ENCODE measurements at places on chromosomes 2 and 18. TPM values are rescaled to one million over a fixed set of nuclear protein-coding genes. Genes with fewer than 3 reads are reported as not detected.
A peak's percentile ranks its signal among the peaks of the same experiment; 100 is the strongest.

Gene CARF
- 3.6 TPM for total RNA-seq

- DNase-seq = no peak
Observed at GRCh38 chr2:128486640-128487375, 168.1 kb upstream of the HS6ST1 start.

DNA sequence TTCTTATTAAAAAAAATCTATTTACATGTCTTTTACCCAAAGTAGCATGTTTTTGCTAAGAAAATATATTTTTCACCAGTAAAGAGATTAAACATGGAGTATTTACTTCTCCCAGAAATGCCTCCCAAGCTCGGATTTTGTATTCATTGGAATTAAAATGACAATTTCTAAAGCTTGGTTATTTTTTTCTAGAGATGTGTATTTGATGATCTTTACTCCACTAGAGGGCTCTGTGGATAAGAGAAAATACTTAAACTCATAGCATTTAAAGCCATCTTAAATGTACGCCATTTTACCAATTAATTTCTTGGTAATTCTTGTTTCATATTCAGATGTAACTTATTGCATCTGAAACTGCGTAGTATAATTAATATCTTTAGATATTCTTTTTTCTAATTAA lies 461.4 kb downstream of the GALR1 start:
- no peak for DNase-seq

GRCh38 chr2:216149741-216150140 lies 40.6 kb downstream of the XRCC5 start:
- no peak for DNase-seq

- no peak for DNase-seq
Observed at GRCh38 chr2:222318712-222319585, 20.2 kb upstream of the PAX3 start.

GRCh38 chr2:140580532-140581151 lies 1550.2 kb downstream of the LRP1B start:
- no peak for DNase-seq

- no peak for DNase-seq
Observed at GRCh38 chr18:47658498-47658897, 272.0 kb downstream of the SMAD2 start.

GRCh38 chr2:195413422-195413821 lies 243.6 kb upstream of the SLC39A10 start:
- DNase-seq = no peak

GRCh38 chr2:99875627-99876201 lies 266.7 kb downstream of the AFF3 start:
- DNase-seq = no peak

DNA sequence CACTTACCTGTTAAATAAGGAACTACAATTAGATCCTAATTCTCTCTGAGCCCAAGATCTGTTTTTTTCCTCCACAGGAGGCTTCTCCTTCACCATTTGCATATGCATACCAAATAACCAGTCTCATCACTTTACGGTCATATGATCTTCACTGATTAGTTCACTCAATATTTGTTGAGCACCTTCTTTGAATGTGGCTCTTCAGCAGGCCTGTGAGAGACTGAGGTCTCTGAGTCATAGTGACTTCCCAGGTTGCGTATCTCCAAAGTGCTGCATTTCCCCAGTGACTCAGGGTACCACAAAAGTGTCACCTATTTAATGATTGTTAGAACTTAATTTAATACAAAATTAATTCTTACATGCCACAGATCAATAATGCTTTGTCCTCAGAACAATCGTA lies 108.8 kb upstream of the TRIB2 start:
- no peak for DNase-seq

Gene HOXD3
- not detected for total RNA-seq

DNA sequence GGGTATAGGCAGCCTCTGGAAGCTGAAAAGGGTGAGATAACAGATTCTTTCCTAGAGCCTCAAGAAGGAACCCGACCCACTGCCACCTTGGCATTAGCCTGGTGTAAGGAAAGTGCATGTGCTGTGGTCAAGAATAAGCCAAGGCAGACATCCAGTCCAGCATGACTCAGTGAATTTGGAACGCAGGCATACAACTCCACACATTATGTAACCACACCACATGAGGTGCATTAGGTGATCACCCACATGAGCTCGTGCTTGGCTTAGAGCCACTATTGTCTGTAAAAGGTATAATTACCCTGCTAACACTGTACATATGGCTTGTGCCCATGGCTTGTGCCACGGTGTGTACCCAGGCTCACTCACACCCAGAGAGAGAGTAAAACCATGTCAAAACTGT lies 583.7 kb upstream of the HNMT start:
- no peak for DNase-seq

DNA sequence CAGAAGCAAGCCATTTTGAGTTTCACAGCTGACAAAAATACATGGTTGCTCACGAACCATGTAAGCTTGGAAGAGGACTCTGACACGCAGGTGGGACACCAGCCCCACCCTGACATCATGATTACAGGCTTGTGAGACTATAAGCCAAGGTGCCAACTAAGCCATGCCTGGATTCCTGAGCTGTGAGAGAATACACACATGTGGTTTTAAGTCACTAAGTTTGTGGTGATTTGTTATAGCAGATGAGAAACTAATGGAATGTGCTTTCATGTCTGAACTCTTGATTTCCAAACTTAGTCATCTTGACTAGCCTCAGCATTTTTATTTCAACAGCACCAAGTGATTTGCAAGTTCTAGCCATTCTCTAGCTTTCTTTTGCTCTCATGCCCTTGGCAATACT lies 676.1 kb upstream of the CELF4 start:
- DNase-seq = no peak

DNA sequence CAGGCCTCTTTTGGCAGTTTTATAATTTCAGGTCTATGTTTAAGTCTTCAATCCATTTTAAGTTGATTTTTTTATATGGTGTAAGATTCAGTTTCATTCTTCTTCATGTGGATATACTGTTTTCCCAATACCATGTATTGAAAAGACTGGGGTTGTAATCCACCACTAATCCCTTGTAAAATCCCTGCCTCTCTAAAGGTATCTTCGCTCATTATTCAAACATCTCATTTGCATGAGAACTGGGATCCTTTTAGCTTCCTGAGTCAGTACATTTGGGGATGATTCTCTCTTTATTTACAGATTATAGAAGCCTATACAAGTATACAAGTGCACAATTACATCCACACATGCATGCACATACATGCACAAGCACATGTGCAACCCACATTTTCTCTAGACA lies 25.3 kb downstream of the DHRS9 start:
- DNase-seq = no peak

- DNase-seq = no peak
Observed at GRCh38 chr2:89781962-89782361, 1090.5 kb downstream of the RPIA start.

DNA sequence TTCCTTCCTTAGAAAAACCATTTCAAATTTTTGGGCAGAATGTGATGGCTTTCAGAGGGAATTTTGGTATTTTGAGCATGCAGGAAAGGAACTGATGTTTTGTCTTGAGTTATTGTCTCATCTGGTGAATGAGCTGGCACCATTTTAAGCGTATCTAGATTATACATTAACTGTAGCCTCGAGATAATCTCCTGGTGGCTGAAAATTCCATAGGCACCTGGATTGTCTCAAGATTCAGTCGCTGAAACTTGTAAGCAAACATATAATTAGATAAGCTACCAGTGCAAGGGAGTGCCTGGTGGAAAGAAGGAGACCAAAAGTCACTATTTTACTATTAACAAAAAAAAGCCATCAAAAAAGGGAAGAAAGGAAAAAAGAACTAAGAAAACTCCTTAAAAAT lies 687.8 kb upstream of the DDX18 start:
- no peak for DNase-seq

- DNase-seq = no peak
Observed at GRCh38 chr2:95296880-95297487, at the start of gene KCNIP3. Gene KCNIP3, plus strand, starts transcription at chr2:95297347. Its CDS starts 92 bp downstream, at chr2:95297439.

Gene PSMA8
- total RNA-seq = not detected

GRCh38 chr18:58796220-58796619 lies 68.5 kb upstream of the ZNF532 start:
- no peak for DNase-seq

GRCh38 chr2:60857056-60857455 lies 24.3 kb upstream of the REL start:
- no peak for DNase-seq

Gene MEP1B
- 1.3 TPM for total RNA-seq

Gene CYTIP
- total RNA-seq = 1.1 TPM

- no peak for DNase-seq
Observed at GRCh38 chr2:54605836-54606235, 117.6 kb upstream of the EML6 start.

- DNase-seq = no peak
Observed at GRCh38 chr2:240622060-240622411, 3.2 kb upstream of the GPR35 start.

- DNase-seq = no peak
Observed at GRCh38 chr18:5895299-5895875, at the start of gene TMEM200C. Gene TMEM200C, minus strand, starts transcription at chr18:5895522. Its CDS starts 3,459 bp downstream, at chr18:5892063.

- no peak for DNase-seq
Observed at GRCh38 chr2:179304424-179304823, 39.8 kb upstream of the SESTD1 start.

- DNase-seq = no peak
Observed at GRCh38 chr2:283996-284794, 3.7 kb downstream of the ALKAL2 start.

DNA sequence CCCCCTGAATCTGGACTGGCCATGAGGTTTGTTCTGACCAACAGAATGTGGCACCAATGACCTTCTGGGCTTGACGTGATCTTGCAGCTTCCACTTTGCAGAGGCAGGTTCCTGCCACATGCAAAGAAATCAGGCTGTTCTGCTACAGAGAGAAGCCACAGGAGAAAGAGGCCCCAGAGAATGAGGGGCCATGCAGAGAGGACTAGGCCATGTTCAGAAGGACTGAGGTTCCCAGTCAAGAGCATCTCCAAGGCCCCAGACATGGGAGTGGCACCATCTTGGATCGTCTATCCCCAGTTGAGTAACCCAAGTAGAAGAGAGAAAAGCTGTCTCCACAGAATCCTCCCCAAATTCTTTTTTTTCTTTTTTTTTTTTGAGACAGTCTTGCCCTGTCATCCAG lies 131.1 kb downstream of the ZBTB7C start:
- DNase-seq = no peak

- DNase-seq = no peak
Observed at GRCh38 chr2:197996583-197996982, 192.2 kb downstream of the PLCL1 start.

DNA sequence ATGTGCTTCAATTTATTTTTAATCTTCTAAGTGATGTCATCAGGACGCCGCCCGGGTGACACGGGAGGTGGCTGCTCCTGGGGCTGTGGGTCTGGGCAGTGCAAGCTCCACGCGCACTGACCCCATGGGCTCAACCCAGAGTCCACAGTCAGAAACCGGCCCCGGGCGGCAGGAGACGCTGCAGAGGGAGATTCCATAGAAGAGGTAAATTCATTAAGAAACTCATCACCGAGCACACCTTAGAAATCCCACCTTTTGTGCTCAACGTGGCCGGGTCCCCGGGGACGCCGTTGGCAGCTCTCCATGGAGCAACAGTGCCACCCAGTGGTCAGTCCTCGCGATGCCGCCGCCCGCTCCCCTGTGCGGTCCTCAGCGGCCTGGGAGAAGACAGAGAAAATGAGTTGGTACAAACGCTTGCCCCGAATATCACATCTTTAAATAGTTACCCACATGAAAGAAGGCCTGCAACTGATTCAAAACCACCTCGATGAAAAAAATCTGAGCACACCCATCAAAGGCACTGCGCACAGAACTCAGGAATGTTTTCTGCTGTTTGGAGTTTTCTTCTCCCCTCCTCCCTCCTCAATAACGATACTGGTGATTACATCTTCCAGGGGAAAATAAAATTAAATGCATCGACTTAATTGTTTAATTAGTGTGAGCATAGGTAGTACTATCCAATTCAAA lies 92.6 kb downstream of the CMPK2 start:
- peak; percentile 68 for DNase-seq

GRCh38 chr18:13048061-13048595 lies 57.0 kb downstream of the CEP192 start:
- DNase-seq = no peak

GRCh38 chr2:144712550-144712940 lies 192.6 kb upstream of the ZEB2 start:
- no peak for DNase-seq

- no peak for DNase-seq
Observed at GRCh38 chr2:9690252-9690651, 59.5 kb upstream of the YWHAQ start.

DNA sequence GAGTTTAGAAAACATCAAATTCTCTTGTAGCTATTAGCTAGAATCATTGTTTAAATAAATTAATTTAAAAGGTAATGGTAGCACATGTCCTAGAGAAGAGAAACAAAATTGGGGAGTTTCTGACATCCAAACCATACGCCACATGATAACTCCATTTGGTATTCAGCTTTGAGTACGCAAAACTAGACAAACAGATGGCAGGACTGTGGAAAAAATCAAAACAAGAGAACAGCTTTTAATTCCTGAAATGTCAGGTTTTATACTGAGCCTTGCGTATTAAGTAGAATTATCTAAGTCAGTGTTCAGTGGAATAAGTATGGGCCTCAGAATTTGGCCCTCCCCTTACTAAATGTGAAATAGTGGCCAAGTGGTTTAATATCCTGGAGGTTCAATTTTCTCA lies 82.4 kb upstream of the PDE1A start:
- no peak for DNase-seq

DNA sequence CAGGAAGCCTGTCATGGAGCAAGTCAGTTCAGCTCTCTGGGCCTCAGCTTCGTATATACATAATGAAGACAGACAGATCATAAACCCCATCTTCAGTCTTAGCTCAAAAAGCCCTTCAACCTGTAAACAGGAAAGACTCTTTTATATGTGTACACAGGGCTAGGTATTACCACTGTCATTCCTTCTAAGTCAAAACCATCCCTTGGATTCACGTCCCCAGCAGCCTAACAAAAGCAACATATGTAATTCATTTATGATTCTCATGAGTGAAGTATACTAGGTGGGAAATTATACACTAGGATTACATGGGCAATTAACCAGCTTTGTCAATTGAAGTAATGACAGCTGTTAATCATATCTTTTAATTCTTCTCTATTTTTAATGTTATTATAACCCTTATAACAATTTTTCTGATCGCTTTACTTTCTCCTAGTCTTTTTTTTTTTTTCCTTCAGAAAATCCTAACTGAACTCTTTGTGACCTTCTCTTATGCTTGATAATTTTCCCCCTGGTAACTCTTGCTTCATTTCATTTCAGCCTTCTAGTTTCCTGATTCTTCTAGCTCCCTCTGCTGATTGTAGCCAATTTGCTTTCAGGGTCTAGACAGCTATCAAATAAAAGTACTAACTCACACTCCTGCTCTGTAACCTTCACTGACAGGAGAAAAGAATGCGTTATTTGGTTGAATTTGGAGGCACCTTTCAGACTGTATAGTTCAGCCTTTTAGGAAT lies 99.7 kb downstream of the RBM43 start:
- no peak for DNase-seq

- DNase-seq = no peak
Observed at GRCh38 chr2:63679252-63679855, 90.6 kb downstream of the MDH1 start.

Gene ALK
- not detected for total RNA-seq

Gene DNAH7
- 0.35 TPM for total RNA-seq

- DNase-seq = no peak
Observed at GRCh38 chr2:143807192-143807591, 678.0 kb downstream of the ARHGAP15 start.

Gene COBLL1
- total RNA-seq = 75.0 TPM

- no peak for DNase-seq
Observed at GRCh38 chr18:56825321-56825720, 174.2 kb downstream of the WDR7 start.

GRCh38 chr2:182907081-182907830 lies 40.8 kb upstream of the FRZB start:
- DNase-seq = no peak

Gene ACVR1C
- total RNA-seq = 2.2 TPM

- DNase-seq = no peak
Observed at GRCh38 chr2:79910643-79911042, 393.9 kb downstream of the LRRTM1 start.

Measured in left lobe of liver (tissue), 2 donors.